Activated naive CD8-positive, alpha-beta T cell treated with anti-CD3 and anti-CD28 coated beads, Interleukin-2, amount 10 ng/mL, durations not matched to agents 7 days and 5 days (primary cell): ENCODE measurements at places on chromosomes 2 and 18. TPM values are rescaled to one million over a fixed set of nuclear protein-coding genes. Genes with fewer than 3 reads are reported as not detected.

DNA sequence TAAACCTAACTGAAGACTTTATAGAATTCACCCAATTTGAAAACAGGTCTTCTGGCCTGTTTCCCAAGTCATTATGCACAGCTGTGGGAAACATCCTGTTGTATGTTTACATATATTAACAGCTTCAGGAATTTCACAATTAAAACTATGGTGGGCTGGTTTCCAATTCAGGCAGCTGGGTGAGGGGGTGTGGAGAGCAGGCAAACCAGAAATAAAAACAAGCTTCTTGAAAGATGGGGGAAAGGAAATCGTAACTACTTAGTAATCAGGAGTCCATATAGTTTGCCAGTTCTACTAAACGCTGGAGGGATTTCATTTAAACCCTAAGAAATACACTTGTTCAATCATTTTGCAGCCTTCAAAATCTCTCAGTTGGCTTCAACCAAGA, 22.8 kb downstream of the ATP8B1 start:
- no peak for DNase-seq

DNA sequence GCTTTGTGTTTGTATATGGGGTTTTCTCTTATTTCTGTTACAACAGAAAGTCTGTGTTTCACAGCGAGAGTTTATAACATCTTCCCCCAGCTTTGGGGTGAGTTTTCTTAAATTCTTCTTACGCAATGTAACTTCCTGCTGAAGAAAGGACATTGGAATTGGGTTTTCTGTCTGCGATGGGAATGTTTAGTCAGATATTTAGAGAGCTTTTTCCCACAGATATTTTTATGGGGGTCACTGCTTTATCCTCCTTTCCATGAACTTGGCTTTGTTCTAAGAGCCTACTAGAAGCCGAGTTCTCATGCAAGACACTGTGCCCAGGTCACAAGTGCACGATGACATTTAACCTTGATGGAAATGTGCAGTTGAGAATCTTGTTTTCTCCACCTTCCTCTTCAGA, 22.1 kb downstream of the B3GNT2 start:
- DNase-seq, result no peak

- DNase-seq, result no peak
Observed at GRCh38 chr2:84441036-84441435, 18.0 kb downstream of the SUCLG1 start.

DNA sequence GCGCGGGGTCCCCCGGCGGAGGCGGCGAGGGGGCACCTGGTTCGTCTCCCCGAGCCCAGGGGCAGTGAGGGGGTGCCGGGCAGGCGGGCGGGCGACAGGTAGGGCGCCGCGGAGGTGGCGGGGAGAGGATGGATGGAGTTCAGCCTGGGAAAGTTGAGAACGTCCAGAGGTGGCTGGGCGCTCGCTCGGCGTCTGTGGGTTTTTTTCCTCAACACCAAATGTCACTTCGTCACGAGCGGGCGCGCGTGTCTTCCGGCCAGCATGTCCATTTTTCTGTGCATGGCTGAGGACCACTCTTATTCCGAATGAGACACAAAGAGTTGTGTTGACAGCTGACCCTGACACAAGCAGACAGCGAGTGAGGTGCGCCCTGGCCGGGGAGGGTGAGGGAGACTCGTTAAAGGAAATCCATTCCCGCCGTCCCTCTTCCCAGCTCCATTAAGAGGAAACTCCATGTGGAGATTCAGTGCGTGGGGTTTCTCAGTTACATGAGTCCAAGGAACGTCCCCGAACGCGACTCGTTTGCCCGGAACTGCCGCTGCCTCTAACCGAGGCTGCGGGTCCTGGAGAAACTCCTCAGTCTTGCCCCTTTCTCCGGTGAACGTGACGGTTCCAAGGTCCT, 859 bp downstream of the GREB1L start:
- DNase-seq, result no peak

DNA sequence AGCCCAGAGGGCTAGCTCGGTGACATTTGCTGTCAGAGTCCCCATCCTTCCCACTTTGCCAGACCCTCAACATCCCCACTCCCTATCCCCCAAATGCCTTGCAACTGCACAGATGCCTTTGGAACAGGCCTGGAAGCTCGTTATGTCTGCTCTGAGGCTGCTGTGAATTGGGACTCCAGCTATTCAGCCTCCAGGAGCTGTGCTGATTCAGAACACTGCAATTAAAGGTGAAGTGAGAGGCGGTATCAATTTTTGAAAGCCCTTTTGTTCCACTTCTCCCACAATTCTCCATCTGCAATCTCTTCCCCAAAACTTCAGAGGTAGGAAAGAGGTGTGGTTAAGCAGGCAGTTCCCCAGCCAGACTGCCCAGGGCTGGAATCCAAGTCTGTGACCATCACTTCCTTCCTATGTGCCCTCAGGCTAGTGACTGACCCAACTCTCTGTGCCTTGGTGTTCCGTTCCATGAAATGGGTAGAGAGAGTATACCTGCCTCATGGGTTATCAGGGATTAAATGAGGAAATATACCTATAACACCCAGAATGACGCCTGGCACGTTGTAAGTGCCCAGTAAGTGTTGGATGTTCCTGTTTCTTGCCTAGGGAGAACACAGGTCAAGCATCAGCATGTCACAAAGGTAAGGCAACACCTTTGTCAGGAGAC, 17.5 kb downstream of the NOSTRIN start:
- DNase-seq, result no peak

DNA sequence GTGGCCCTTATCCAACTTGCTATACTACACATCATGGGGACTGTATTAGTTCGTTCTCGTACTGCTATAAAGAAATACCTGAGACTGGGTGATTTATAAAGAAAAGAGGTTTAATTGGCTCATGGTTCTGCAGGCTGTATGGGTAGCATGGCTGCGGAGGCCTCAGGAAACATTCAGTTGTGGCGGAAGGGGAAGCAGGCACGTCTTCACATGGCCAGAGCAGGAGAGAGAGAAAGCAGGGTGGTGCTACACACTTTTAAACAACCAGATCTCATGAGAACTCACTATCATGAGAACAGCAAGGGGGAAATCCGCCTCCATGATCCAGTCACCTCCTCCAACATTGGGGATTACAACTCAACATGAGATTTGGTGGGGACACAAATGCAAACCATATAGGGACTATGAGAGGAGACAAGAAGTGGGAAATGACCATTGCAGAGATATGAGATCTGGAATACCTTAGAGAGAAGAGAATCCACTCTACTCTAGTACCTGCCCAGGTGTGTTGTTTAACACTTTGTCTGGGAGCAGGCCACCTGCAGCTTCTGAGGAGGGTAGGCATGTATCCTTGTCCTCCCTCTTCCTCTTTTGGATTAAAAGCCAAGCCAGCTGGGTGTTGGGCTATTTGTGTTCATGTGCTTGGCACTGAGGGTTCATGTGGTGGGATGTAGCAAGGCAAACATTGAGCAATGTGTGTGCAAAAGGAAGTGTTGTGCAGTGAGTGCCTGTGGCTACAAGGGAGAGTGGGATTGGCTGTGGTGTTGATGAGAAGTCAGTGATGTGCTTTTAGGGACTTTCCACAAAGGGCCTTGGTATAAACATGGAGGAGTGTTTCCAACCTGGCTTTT, 22.8 kb downstream of the TTLL4 start:
- DNase-seq, result no peak

- no peak for DNase-seq
Observed at GRCh38 chr18:50492097-50492496, 67.8 kb upstream of the MAPK4 start.

The WDR75 gene
- total RNA-seq, result 51.6 TPM

The PPIL3 gene
- 44.2 TPM for total RNA-seq

The INPP1 gene
- total RNA-seq, result 9.7 TPM
